D341Med (cell line): ENCODE measurements at places on chromosomes 7 and 10.

GRCh38 chr7:151890355-151891004, 13.6 kb upstream of the PRKAG2 start:
- no peak for DNase-seq

DNA sequence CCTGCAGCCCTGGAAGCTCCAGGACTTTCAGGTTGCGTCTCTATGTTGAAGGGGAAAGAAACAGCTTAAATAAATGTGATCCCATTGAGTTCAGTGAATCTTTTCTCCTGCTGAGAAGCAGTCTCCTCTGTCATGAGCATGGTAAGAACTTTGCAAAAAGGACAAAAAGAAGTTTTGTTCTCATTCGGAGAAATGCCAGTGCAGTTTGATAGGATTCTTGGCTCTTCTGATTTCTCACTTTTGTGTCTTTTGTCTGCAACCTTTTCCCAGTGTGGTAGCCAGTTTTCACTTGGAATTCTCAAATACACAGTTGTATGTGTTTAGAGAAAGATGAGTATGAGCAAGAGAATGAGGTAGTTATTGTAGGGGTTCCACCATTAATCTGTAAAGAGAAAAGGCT, 64.3 kb downstream of the AP3M1 start:
- no peak for DNase-seq

DNA sequence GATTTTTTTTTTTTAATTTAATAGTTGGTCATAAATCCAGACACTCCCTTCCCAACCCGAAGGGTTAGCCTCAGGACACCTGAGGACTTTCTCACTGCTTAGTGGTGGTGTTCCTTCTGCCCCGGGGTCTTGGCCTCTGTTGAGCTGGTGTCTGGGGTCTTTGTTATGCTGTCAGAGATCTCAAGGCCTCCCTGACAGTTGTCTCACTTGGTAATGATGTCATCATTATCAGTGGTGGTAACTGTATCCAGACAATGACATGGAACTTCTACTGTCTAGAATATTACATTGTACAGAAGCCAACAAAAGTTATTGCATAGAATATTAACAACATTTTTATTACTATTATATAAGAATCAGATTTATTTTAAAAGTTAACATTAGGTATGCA, 32.9 kb downstream of the PPP2R2D start:
- no peak for DNase-seq

- DNase-seq: no peak
Measured at GRCh38 chr7:38187794-38188440, 9.9 kb downstream of the STARD3NL start.

DNA sequence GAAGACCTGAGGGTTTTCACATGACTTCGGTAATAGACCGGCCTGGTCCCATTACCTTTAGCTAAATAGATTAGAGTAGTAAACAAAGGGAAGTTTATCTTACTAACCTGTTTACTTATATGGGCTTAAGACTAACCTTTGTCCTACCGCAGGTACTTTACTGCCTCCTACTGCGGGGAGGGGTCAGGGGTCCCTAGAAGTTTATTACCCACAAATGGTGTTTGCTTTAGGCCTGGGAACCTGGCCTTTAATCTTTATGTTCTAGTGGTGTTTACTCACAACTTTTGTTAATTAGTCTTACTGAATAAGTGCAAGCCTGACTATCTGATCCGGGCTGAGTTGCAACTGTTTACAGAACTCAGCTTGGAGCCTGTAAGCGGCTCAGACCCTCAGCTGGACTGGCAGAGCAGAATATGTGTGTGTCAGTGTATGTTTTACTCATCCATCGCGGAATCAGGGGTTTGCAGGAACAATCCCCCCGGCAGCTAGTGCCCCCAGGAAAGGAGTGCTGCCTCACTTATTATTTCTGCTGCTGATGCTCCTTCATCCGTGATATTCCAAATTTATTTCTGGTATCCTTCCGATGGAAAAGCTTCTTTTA, 578.9 kb upstream of the SEMA3D start:
- DNase-seq: no peak

DNA sequence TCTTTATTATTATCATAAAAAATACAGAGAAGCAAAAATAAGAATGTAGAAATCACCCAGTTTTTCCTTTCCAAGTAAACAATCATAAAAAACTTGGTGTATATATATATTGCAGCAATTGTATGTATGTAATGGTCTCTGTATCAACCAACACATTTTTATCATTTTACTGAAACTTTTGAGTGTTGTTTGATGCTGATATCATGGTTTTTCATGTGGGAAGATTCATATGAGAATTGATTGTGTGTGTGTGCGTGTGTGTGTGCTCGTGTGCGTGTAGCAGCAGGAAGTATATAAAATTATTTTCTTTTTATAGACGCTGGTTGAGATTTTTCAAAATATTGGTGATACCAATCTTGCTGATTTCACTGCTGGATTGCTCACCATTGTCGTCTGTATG, 22.3 kb downstream of the SLC26A4 start:
- no peak for DNase-seq

- DNase-seq: no peak
Measured at GRCh38 chr7:5758286-5758685, 23.2 kb downstream of the RNF216 start.

DNA sequence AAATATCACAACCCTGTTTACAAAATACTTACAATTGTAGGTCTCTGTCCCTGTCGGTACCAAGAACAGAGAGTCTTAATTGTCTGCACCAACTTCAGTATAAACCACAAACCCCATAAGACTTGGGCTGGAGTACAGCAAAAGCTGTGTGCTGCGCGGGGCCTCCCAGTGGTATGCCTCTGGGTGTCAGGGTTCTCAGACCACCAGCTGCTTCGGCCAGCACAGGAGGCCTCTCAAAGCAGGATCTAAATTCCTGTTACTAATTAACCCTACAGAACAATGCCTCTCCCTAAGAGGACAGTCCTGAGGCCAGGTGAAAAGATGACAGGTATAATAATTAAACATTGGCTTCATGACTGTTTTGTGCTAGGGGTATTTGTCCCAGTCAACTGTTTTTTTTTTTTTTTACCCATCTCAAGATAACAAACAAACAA, 957 bp upstream of the SVIL start:
- no peak for DNase-seq
